Central memory CD8-positive, alpha-beta T cell (primary cell): ENCODE measurements at places on chromosomes 3 and 15.

GRCh38 chr3:38121832-38122461 lies 15.0 kb downstream of the ACAA1 start:
- no peak for DNase-seq

- DNase-seq, result no peak
These were observed 128.1 kb downstream of the RPL22L1 start for GRCh38 chr3:170741756-170742529.

DNA sequence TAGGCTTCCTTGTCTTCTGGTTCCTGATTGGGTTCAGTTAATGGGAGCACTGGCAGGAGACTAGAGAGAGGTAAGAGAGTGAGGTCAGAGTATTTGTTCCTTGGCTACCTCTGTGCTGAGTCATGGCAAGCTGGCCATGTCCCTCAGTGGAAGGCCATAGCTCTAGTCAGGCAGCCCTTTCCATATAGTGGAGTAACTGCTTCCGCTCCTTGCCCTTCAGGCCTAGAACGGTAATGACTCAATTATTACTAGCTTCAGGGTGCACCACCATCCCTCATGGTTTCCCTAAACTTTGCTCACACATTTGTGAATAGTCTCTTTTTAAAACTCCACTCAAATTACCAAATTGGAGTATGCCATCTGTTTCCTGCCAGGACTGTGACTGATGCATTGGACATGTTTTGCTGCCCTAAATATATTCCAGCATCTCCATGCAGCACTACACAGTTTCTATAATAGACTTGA lies 10.5 kb upstream of the ANO10 start:
- no peak for DNase-seq

GRCh38 chr3:190443257-190443656 lies 6.4 kb downstream of the TMEM207 start:
- DNase-seq, result no peak

DNA sequence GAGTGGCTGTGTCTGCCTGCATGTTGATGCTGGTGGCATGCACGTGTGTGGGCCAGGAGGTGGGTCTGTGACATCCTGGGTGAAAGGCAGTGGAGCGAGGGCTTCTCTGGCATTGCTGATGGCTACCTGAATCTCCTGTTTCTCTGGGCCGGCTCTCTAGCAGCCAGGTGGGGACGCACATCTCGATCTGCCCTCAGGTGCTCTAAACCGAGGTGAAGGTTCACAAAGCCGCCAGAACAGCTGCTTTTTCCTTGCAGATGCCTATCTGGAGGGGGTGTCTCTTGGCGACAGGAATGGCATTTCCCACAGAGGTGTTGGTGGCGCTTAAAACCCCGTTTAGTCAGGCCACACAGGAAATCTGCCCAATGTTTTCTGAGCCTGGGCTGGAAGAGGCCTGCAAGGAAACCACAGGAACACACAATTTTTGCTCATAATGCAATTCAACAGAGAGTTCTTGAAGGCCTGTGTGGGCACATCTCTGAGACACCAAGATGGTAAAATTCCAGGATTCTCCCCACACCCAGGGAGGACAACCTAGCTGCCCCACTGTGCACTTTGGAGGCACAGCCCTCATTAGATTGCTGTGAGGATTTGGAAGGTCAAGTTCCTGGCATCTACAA lies 11.9 kb downstream of the TMEM158 start:
- no peak for DNase-seq

- DNase-seq, result no peak
These were observed 724.7 kb upstream of the ZNF385D start for GRCh38 chr3:22475665-22476240.

DNA sequence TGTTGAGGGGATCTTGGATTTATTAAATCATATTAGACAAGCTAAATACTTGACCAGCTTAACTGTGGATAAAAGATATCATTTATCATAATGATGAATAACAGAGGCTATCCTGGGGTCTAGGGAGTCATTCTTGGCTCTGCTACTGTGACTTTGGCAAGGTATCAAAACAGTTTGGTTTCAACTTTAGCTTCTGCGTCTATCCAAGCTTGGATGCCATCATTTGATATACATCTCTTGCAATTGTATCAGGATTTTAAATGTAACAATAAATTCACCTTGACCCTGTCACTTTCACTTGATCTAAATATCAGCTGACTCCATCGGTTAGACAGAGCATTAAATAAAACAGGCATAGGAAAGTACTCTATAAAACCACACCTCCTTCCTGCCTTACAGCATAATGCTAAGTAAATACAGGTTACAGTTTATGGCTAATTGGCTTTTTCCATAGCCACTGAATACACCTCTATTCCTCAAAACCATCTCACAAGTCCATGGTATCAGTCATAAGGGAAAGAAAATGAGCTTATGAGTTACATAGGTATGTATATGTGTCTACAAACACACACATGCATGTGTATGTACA lies 262.9 kb downstream of the CTNNB1 start:
- no peak for DNase-seq

DNA sequence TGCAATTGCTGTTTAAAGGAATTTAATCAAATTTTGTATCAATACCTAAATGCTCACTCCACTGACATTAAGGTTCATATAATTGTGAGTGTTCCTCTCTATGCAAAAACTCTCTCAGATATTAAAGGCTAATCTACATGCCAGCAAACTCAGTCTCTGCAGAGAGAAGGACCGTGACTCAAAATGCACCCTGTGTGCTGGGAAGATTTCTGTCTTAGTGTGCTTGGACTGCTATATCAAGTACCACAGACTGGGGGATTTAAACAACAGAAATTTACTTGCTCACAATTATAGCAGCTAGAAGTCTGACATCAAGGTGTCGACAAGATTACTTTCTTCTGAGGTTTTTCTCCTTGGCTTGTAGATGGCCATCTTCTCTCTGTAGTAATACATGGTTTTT lies 18.6 kb upstream of the PFN2 start:
- DNase-seq, result no peak

DNA sequence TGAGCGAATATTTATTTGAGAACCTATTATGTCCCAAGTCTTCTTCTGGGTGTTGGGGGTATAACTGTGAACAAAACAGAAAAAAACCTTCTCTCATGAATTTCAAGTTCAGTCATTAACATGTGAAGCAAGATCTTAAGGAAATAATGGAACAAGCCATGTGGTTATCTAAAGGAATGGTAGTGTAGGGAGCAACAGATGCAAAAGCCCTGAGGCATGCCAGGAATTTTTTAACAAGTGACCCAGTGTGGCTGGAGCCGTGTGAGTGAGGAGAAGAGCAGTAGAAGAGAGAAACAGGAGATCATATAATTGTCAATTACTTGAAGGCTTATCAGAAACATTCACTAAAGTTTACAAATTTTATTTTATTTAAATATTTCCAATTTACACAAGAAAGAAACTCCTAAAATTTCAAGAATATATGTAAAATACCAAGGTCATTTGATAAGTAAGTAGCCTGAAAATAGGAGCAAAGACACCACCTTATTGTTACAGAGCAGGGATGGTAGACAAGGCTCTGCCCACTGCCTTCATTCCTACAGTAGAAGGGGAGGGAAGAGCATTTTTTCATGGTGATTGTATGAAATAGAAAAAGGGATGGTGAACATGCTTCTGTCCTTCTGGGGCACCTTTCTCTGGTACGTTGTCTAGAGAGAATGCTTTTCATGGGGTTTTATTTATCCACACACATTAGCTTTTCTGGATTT lies 345.1 kb downstream of the PLOD2 start:
- DNase-seq, result no peak

DNA sequence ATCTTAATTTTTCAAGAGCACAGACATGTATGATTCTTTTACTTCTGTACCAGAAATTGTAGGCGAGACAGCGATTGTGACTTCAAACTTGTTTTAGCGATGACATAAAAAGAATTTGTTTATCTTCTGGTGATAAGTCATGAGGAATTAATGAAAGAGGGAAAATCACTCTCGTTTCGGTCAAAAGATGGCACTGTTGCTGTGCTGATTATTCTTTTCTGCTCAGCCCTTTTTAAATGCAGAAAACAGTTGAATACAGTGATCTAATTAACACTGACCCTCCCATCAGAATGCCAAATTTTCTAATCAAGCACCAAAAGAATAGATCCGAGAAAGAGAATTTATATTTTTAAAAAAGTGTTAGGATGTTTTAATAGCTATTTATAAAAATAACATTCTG lies 52.6 kb downstream of the NSUN3 start:
- DNase-seq, result no peak

DNA sequence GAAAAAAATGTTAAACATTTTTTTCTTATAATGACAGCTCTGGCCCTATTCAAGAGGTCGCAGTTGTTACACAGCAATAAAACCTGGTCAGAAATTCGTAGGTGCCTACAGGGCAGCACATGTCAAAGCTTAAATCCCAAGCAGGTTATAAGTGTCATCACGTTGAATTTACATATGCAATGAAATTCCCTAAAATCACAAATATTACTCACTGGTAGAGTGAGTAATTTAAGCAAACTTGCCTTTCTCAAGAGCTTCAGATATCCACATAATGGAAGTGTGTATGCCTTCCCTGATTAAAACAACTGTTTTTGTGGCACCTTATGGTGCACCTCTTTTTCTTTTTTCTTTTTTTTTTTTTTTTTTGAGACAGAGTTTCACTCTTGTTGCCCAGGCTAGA lies 90.7 kb upstream of the FNDC3B start:
- no peak for DNase-seq

GRCh38 chr3:159249472-159250174 lies 447.8 kb downstream of the MFSD1 start:
- DNase-seq, result no peak

- no peak for DNase-seq
These were observed 237.9 kb upstream of the ROPN1 start for GRCh38 chr3:124229836-124230235.

- DNase-seq, result no peak
These were observed 388 bp downstream of the ACY1 start for GRCh38 chr3:51983578-51984268.

GRCh38 chr3:48268936-48269561 lies 28.1 kb downstream of the ZNF589 start:
- no peak for DNase-seq

- no peak for DNase-seq
These were observed 13.0 kb downstream of the ZFAND6 start for GRCh38 chr15:80072285-80072994.

DNA sequence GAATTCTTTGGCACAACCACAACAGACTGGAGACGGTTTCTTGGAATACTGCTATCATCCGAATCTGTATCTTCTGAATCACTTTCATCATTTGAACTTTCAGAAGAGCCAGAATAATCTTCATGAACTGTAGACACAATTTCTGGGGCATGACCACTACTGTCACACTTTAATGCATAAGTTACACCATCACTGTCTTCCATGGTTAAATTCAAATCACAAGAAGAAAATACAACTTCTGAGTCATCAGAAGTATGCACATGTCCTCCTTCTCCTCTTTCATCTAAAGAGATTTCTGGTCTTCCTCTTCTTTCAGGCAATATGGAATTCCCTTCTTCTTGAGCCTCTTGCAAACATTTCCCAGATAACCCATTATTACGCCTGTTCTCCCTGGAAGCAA lies 42.5 kb downstream of the SETD2 start:
- DNase-seq, result no peak

DNA sequence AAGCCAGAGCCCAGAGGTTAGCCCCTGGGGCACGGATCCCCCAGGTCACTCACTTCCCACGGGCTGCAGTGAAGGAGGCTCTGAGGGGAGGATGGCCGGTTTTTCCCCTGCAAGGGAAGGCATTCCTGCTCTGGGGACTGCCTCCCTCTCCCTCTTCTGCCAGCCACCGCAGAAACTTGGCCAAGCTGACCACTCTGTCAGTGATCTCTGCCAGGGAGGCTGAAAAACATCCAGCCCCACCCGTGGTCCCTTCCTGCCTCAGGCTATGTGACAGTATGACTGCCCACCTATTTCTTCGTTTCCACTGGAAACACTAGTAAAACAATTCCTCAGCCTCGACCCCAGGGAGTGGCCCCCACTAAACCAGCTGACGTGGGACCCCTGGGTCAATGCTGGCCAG lies 14.6 kb upstream of the FANCD2 start:
- no peak for DNase-seq

DNA sequence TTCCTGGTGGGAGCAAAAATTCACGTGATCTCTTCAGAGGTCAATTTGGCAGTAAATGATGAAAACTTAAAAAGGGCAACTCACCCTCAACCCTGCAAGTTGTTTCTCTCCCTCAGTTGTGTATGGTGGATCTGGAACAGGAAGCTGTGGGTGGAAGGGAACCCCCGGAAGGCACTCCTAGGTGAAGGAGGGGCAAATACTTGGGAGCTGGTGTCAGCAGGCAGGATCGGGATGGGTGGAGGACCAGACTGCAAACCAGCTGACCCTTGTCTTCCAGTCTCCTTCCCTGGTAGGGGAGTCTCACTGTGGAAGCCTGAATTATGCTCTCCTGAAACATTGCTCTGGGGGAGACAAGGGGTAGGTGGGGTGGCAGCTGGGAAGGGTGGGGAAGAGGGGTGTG lies 33.5 kb downstream of the PRR23E start:
- no peak for DNase-seq

DNA sequence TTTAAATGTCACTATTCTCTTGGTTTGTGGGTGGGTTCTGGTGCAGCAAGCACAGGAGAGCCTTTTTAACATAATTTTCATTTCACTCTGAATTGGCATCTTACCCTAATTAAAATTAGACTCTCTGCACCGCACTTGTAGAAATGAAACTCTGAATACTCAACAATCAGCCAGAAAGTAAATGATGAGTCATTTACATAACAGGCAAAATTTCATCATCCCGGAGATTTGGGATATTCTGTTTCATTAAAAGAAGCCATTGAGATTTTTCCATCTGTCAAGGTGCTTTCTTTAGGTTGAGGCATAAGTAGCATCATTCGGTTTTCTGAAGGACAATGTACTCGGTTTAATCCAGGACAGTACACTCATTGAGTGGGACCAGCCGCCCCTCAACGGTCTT lies 111.0 kb downstream of the RFTN1 start:
- no peak for DNase-seq

- DNase-seq, result no peak
These were observed 50.8 kb upstream of the PRR23E start for GRCh38 chr3:127141921-127142730.

- no peak for DNase-seq
These were observed 13.1 kb upstream of the WWTR1 start for GRCh38 chr3:149670742-149671492.

DNA sequence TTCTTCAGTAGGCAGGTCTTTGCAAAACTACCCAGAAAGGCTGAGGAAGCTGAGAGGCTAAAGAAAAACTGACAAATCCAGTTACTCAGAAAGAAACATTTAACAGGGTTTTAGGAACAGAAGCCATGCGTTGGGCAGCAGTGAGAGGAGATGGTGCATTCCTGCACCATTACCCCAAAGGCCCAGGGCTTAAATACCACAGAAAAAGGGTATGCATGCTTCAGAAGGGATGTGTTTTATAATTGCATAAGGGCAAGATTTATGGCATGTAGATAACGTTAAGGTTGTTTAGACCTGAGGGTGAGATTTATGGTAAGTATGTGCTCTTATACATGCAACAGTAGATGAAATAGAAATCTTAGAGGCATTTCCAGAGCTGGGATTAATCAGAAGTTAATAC lies 10.0 kb downstream of the C3orf52 start:
- DNase-seq, result no peak
